Left kidney (tissue), 8 donors: ENCODE measurements at places on chromosomes 11 and 22. TPM values are rescaled to one million over a fixed set of nuclear protein-coding genes. Genes with fewer than 3 reads are reported as not detected.

The HBD gene
- polyA plus RNA-seq, result 0.38 TPM

The OVCH2 gene
- 4.0 TPM for polyA plus RNA-seq

The MS4A14 gene
- polyA plus RNA-seq, result 0.62 TPM

The OR10G7 gene
- polyA plus RNA-seq, result not detected

DNA sequence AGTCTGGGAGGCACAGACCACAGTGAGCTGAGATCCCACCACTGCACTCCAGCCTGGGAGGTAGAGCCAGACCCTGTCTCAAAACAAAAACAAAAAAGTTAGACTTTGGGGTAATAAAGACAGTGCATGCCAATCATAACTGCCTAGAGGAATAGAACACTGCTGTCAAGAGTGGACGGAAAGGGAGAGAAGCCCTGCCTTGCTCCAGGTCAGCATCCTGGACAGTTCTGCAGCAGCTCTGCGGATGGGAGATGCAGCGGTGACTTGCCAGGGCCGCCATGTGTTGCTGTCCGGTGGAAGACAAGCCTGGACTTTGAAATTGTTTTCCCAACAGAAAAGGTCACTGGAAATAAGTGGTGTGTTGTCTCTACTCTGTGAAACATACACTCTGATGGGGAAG lies 618.2 kb downstream of the TBC1D22A start:
- no peak for DNase-seq

DNA sequence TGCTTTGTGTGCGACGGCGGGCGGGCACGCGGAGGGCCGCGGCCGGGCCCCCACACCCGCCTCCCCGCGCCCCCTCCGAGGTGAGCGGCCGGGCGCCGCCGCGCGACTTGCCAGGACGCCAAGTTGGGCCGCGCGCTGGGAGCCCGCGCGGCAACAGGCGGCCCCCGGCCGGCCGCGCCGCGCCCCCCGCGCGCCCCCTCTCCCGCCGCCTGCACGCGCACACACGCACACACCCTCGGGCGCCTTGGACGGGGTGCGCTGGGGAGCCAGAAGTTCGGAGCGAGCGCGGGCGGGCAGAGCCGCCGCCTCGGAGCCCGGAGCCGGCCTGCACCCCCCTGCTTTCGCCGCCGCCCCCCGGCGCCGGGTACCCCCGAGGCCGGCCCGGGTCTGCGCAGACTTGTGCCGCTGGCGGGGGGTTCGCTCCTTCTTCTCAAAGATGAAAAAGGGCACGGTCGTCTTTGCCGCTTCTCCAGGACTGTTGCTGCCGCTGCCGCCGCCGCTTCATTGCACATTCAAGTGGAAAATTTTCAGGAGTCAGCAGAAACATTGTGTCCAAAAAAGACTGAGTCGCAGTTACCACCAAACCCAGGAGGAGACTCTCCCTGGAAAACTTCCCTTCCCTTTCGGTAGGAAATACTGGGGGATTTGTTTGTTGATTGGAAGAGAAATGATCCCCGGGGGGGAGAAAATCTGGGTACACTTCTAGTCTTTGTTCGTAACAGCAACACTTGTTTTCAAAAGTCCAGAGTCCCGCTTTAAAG lies 895 bp downstream of the TEAD1 start:
- no peak for DNase-seq

DNA sequence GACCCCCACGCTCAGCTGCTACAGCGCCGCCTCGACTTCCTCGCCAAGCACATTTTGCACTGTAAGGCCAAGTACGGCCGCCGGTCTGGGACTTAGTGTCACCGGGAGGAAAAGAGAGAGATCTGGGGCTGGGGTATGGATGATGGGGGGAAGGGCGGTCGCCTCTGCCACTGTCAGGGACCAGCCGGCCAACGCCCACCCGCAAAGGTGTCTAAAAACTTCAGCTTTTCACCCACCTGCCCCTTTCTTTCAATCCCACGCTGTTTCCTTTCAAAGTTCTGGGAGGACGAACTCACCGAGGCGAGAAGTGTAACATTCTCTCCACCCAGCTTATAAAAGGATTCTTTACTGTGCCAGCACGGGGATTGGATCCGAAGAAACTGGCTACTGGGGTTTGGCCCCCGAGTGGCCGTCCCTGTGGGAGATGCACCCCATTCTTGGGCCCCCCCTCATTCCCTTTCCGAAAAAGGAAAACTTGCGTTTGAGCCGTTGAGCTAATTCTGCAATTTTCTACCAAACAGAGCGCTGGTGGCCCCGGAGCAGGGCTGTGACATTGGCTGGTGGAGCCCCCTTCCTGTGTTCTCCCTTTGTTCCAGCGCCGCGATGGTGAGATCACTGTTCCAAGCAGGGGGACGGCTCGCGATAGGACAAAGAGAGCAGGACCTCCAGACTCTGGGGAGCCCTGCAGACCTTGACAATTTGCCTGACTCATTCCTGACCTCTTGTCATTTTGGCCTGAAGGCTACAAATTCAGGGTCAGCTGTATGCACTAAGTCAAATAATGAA lies 1.8 kb downstream of the FJX1 start:
- DNase-seq, result peak; percentile 46

DNA sequence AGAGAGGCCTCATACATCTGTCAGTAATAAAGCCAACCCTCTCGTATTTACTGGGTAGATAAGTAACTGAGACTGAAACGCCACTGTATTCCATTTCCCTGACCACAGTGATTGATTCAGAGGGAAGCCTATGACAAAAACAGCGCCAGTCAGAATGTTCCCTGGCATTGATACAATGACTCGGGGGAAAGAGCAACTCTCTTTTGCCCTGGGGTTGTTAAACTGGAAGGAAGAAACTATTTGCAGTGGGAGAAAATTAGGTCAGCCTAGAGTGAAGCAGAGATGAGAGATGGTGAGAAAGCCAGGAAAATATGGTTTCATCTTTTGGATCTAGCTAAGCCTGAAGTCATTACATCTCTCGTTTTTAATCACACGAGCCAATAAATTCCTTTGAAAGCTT lies 48.6 kb upstream of the RBFOX2 start:
- no peak for DNase-seq

DNA sequence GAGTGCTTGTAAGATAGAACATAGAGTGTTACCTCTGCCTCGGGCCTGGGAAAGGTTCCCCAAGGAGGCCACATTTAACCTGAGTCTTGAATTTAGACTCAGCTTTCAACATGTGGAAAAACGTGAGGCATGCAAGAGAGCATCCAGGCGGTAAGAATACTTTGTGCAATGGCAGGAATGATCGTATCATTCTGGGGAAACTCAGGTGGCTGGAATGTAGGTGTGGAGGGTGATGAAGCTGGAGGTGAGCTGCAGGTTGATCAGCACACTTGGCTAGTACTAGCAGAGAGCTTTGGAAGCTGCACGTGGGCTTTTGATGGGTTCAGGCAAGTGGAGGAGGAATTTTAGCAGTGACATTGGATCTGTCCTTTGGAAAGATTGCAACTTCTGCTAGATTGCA lies 270.3 kb upstream of the RAG2 start:
- no peak for DNase-seq

GRCh38 chr11:57622263-57622662 lies 24.8 kb downstream of the SERPING1 start:
- DNase-seq, result no peak

GRCh38 chr11:66142370-66143263 lies 72.5 kb downstream of the PACS1 start:
- DNase-seq, result no peak

DNA sequence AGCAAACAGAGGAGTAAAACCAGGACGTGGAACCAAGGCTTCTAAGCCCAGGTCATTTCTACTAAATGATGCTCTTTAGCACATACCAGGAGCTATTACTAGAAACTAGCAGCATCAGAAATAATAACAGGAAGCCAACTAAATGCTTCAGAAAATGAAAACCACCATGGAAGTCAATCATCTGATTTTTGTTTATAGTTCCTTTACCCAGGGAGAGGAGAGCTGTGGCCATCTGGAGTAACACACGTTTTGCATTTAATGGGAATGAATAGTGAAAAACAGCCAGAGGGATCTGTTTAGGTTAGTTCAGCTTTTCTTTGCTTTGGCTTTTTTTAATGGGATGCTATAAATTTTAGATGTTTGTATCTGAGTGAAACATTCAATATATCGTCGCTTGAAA lies 250.7 kb upstream of the ARHGAP20 start:
- DNase-seq, result no peak

DNA sequence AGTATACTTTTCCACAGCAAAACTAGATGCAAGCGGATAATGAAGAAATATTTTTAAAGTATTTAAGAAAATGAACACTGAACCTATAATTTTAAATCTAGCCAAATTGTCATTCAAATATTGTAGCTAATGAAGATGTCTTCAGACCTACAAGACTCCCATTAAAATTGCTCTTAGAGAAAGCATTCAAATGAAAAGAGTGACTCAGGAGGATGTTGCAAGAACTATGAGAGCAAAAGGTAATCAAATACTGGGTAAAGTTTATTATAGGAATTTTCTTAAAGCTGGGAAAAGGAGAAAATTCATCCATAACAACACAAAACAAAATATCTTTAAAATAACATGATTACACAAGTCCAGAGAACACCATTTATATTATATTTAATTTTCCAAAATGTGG lies 5.4 kb upstream of the POU2AF1 start:
- no peak for DNase-seq

DNA sequence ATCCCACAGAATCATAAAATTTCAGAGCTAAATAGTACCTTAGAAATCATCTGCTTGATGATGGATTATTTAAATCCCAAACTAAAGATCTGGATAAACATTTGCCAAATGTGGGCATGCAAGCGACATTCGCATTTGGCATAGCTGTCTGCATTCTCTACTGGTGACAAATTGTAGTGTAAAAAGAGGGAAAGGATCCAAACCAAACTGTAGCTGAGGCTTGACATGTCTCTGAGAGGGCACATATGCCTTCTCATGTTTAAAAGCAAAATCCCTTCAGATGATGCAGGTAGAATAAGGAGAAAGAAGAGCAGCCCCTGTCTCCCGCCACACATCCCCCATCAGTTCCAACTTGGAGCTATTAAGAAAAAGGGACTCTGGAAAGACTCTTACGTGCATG lies 257.5 kb upstream of the MTNR1B start:
- DNase-seq, result no peak

- DNase-seq, result no peak
These were observed 19.1 kb upstream of the KCNJ11 start for GRCh38 chr11:17407575-17407974.

GRCh38 chr11:46296528-46297448 lies 19.3 kb downstream of the CREB3L1 start:
- DNase-seq, result no peak

- no peak for DNase-seq
These were observed 14.4 kb upstream of the ST3GAL4 start for GRCh38 chr11:126340960-126341606.

DNA sequence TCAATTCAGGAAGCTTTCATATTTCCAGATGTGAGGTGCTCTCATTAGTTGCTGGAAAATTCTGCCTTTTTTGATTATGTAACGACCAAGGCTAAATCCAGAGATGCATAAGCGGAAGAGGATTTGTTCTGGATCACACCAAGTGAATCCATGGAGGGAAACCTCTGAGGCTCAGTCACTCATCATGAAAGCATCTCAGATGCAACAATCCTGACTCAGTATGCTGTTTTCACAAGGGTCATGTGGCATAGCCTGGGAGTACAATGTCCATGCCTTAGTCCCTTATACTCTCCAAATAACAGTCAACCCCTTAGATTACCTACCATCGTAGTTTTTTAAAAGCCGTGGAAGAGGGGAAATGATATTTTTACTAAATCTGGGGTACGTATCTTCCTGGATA lies 445.6 kb downstream of the NTM start:
- DNase-seq, result no peak

DNA sequence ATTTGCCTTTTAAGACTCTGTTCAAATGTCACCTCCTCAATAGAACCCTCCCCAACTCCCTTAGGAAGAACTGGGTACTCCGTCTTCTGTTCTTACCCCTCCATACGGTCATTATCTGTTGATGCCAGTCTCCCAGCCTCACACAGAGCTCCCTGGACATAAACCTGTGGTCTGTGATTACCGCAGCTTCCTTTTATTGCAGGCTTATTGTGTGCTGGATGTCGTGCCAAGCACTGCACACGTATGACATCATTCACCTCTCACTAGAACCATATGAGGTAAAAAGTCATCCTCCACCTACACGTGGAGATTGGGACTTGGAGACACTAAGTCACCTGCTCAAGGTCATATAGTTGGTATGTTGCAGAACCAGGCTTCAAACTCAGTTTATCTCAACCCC lies 15.3 kb downstream of the PTPN5 start:
- DNase-seq, result no peak

DNA sequence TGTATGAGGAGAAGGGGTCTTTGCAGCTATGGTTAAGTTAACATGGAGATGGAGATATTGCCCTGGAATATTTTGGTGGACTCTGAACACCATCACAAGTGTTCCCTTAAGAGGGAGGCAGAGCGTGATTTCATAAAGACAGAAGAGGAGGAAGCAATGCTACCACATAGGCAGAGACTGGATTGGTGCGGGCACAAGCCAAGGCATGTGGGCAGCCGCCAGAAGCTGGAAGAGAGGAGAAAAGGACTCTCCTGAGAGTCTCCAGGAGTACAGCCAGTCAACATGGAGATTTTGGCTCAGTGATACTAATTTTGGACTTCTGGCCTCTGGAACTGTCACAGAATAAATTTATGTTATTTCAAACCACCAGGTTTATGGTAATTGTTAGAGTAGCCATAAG lies 231.6 kb downstream of the OPCML start:
- no peak for DNase-seq

GRCh38 chr11:125564357-125564756 lies 4.9 kb upstream of the EI24 start:
- DNase-seq, result no peak

DNA sequence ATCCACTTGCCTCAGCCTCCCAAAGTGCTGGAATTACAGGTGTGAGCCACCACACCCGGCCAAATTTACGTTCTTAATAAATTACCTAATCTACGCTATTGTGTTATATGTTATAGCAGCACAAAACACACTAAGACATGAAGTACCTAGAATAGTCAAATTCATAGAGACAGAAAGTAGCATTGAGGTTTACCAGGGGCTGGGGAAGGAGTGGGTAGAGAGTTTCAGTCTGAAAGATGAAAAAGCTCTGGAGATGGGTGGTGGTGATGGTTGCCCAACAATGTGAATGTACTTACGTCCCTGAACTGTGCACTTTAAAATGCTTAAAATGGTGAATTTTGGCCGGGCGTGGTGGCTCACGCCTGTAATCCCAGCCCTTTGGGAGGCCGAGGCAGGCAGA lies 65.7 kb upstream of the NUP50 start:
- no peak for DNase-seq

DNA sequence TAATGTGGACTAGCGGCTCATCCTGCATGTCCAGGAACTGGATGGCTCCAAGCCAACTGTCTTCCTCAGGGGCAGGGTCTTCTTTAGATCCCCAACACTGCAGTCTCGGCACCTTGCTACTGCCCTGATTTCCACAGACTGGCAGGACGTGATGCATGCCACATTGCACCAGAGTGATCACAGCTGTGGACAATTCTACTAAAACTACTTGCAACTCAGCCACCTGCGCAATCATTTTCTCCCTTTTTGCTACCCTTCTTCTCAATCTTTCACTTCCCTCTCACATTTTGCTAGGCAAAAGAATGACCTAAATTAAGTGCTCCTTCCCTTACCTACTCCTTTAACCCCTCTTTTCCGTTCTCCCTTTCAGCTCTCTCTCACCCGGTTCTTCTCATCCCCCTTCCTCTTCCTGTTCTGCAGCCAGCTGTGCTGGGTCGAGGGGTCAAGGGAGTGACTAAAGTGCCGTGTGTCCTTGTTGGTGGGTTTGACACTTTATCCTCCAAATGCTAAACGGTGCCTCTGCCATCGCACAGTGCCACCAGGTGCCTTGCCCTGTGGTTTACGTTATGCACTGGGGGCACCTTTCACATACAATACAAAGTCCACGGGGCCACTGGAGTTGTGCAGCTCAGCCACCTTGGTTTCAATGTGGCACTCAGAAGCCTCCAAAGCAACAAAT lies 11.5 kb upstream of the PEX26 start:
- DNase-seq, result no peak

- DNase-seq, result no peak
These were observed at the start of gene FREY1 for GRCh38 chr11:45906965-45907611. Gene FREY1 (minus strand): TSS chr11:45907271. CDS start chr11:45907245, 26 bp downstream.
